ENCODE measurements at places on chromosomes 3 and 15.

- peak; percentile 21 for DNase-seq
Measured at GRCh38 chr3:53668872-53669271, 174.5 kb downstream of the CACNA1D start.

- no peak for DNase-seq
Measured at GRCh38 chr3:172270557-172271166, 177.6 kb downstream of the GHSR start.

- peak; percentile 13 for DNase-seq
Measured at GRCh38 chr3:124258057-124258500, 266.2 kb upstream of the ROPN1 start.

GRCh38 chr3:135865085-135865484, 100.4 kb upstream of the PPP2R3A start:
- peak; percentile 36 for DNase-seq

DNA sequence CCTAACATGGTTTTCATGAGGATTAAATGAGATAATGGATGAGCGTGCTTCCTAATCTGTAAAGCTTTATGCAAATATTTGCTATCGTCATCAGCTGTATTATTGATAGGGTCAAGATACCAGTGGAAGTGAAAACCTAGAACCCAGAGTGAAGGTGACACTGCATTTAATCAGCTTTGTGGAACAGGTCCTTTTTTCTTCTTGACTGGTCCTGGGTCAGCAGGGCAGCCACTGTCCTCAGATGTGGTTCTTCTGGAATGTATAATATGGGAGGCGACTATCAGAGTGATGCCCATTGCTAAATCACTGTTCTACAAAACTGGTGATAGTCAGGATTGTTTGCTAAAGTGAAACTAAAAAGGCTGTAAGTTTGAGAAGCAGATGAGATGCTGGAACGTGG, 41.4 kb downstream of the SORD start:
- DNase-seq = no peak

GRCh38 chr3:99429502-99429901, 208.9 kb upstream of the COL8A1 start:
- peak; percentile 8 for DNase-seq

DNA sequence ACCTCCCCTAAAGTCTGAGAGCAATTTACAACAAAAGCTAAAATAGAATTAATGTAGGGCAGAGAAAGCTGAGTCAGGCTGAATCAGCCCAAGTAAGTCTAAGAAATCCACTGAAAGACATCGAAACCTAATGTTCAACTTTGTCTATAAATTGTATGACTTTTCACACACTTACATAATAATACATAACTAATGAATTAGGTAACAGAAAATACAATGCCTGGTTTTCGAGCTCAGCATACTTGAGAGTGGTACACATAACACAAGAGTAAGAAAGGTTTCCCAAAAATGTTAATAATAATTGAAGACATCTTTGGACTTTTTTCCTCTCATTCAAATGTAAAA, 55.3 kb upstream of the VGLL4 start:
- DNase-seq = peak; percentile 68
